ENCODE measurements at places on chromosomes 2 and 18.

DNA sequence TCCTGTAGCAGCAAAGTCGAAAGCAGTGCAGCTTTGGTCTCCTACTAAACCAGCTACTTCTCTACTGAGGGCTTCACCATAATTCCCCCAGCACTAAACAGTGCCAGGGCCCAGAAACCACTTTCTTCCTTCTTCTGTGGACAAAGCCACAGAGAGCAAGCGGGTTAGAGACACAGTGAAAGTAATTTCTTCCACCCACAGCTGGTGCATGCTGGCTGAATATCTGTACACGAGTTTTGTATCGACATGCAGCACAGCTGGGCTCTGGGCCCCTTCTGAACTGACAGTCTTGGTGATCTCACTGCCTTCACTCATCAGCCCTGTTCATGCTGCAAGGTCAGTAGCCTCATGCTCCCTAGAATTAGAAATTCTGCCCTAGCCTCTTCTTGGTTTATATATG is 74.0 kb upstream of the SULT1C3 start:
- DNase-seq: no peak

- no peak for DNase-seq
Measured at GRCh38 chr2:240397542-240397916, 37.9 kb upstream of the GPC1 start.

GRCh38 chr2:136764452-136765255 is 691 bp upstream of the THSD7B start:
- no peak for DNase-seq

- no peak for DNase-seq
Measured at GRCh38 chr2:58928973-58929372, 687.8 kb upstream of the FANCL start.

GRCh38 chr2:57343391-57344006 is 703.1 kb upstream of the VRK2 start:
- no peak for DNase-seq

DNA sequence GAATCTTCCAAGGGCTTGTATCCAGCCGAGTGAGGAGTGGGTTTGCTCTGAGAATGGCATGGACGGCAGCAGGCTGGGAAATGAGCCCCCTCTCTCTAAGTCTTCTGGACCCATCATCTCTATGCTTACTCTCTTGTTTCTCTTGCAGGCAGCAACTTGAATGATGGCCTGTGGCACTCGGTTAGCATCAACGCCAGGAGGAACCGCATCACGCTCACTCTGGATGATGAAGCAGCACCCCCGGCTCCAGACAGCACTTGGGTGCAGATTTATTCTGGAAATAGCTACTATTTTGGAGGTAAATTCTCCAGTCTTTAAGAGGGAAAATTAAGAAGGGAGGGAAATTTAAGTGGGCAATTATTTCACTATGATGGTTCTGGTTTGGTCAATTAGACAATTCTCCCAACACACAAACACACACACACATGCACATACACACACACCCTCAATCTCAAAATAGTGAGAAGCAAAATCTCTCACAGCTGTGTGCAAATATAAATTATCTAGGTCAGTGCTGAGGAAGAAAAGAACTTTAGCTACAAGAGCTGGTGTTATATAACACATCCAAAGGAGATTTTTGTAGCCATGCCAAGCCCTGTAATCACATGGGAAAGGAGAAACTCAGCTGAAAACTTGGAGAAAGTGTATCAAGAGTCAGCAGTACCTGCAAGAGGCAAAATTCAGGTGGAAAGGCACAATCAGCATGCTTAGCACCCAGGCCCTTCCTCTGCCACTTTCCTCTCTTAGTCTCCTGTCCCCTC is 499.2 kb downstream of the CNTNAP5 start:
- DNase-seq: no peak

DNA sequence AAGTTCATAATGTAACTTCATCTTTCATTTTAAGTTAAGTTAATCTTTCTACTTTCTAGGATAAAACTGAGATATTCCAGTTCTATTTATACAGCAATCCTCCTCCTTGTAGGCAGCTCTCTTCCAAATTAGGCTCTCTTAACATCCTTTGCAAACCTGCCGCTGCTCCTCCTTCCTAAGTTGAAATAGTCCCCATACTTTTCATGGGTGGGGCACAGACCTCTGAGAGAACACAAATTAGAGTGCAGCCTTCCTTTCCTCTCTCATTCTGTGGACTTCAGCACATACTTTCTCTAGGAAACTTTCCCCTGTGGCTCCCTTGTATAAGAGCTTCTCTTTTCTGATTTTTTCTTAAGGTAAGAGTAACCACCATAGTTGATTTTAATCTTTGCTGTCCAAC is 28.3 kb downstream of the TWSG1 start:
- DNase-seq: no peak

GRCh38 chr2:234670052-234670451 is 173.2 kb upstream of the ARL4C start:
- no peak for DNase-seq

- DNase-seq: no peak
Measured at GRCh38 chr2:12060886-12061285, 314.5 kb downstream of the LPIN1 start.

DNA sequence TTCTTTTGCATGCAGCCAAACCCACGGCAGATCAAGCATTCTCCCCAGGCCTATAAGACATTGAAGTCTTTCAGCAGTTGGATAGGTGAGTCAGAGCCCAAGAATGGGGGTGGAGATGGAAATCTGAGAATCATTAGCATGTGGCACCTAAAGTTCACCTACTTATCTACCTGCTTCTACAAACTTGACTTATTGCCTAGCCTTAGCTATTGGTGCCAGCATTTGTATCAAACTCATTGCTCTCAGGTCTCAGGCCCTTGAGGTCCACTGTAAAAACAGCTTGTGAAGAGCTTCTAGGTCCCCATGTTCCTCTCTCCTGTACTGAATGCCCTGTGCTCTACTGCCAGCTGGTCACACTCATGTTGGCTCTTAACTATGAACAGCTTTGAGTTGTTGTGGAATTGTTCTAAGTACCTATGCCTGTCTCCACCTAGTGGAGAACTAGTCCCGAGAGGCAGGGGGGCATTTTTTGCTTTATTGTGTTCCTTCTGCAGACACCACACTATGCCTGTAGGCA is 278.4 kb upstream of the SPRED2 start:
- DNase-seq: no peak

- no peak for DNase-seq
Measured at GRCh38 chr2:42569883-42570282, 1.5 kb downstream of the MTA3 start.

GRCh38 chr18:32439802-32440201 is 30.9 kb downstream of the GAREM1 start:
- no peak for DNase-seq

All from left hindlimb (tissue), 1 donor.